GM18507 (cell line): ENCODE measurements at places on chromosomes 2 and 18.
A peak's percentile ranks its signal among the peaks of the same experiment; 100 is the strongest.

GRCh38 chr2:180656455-180656847 lies 324.0 kb upstream of the UBE2E3 start:
- no peak for DNase-seq

GRCh38 chr2:205930209-205930608 lies 155.8 kb downstream of the INO80D start:
- no peak for DNase-seq

- DNase-seq: no peak
Observed at GRCh38 chr2:1476617-1477195, 63.4 kb downstream of the TPO start.

GRCh38 chr2:109421642-109422041 lies 192.1 kb downstream of the SEPTIN10 start:
- DNase-seq: no peak

DNA sequence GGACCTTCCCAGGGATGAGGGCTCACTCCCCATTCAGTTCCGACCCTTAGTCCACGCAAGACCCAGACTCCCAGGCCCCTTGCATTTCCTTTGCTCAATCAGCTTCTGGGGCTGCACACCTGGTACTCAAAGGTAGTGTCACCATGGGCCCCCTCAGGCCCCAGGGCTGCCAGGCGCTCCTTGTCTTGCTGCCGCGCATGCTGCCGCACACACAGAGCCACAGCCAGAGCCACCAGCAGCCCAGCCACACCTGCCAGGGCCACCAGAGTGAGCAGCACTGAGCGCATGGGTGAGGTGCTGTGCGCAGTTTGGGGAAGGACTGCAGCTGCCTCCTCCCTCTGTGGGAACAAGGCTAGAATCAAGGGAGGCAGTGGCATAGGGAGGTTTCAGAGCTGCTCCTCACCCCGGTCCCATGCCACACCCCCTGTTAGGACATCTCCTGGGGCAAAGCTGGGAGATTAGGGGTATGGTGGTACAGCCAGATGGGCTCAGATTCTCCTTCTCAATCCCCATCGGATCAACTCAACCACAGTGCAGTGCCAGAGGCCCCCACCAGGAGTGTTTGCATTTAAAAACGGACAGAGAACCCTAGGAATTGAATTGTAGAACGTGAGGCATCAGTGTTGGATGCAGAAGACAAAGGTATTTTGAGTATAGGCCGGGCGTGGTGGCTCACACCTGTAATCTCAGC lies 11.3 kb downstream of the PTPRN start:
- no peak for DNase-seq

DNA sequence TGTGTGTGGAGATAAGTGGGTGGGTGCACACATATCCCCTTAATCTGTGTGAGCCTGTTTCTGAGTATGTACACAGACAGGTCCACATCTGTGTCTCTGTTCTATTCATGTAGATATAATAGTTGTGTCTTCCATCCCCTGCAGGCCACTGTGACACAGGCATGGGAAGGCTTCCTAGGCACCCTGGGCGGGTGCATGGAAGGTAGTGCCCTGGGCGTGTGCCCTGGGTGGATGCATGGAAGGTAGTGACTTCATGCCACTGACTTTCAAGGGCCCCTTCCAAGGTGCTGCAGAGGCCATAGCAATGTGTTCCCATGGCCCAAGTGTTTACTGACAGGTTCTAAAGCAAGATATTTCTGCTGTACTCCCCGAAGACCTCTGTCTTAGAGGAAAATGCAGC lies 462.5 kb upstream of the HS6ST1 start:
- DNase-seq: no peak

GRCh38 chr2:113116100-113116958 lies 11.1 kb upstream of the IL1RN start:
- no peak for DNase-seq

DNA sequence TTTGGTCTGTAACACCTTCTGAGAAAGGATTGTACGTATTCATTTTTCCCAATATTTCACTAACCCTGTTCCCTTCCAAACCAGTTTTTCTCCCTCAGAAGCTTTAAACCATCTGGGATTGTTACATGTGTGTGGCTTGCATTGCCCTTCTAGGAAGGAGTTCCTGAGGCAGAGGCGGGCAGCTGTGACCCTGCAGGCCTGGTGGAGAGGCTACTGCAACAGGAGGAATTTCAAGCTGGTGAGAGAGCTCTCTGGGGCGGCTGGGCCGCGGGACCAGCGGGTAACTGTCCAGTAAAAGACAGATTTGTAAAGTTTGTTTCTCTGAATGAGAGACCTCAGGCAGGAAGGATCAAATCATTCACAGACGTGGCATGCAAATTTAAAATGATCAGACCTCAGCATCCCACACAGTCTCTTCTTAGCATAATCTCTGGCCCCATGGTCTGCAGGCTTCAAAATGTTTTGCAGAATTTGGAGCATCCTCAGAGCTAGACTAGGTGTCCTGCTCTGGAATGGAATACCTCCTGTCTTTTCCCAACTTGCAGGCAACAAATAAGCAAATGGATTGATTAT lies 40.2 kb upstream of the GPR17 start:
- no peak for DNase-seq

DNA sequence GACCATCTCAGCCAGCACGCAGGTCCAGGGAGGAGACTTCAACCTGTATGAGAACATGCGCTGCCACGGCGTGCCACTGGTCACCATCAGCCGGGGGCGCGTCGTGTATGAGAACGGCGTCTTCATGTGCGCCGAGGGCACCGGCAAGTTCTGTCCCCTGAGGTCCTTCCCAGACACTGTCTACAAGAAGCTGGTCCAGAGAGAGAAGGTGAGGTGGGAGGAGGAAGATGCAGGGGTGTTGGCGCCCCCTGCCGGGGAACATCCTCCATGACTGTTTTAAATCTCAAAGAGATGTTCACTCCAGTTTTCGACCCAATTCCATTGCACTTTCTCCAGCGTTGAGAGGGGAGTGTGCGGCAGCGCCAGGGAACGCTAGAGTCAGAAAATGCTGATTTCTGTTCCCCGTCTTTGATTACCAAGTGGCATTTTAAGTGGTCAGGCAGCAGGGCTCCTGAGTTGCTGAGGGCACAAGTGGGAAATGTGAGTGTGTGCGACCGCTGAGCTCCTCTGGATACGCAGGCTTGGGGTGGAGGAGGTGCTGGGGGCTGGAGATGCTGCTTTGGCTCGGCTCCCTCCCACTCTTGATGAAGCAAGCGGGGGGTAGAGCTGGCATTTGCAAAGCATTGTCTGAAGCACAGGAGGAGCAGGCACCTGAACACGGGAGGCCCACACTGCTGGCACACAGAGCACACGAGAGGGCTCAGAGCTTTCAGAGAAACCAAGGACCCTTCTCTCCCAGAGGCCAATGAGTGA lies 27.7 kb upstream of the MAPRE3 start:
- peak; percentile 53 for DNase-seq

DNA sequence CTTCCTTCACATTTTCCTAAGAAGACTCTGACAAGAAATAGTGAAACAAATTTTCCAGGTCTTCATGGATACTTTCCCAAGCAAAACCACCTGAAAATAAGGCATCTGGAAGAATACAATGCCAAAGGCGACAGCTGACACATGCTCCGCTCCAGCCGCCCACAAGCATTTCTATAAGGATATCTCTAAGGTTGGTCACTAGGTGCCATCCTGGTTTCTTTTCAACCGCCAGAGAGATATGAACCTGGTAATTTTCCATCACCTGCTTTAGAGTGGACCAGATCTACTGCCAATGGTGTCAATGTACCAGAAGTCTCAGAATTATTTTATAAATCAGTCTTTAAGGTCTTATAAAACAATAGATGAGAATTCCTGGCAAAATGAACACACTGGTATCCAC lies 97.2 kb downstream of the GAREM1 start:
- no peak for DNase-seq

GRCh38 chr2:197850882-197851450 lies 46.6 kb downstream of the PLCL1 start:
- no peak for DNase-seq

GRCh38 chr2:67650291-67651133 lies 253.4 kb downstream of the ETAA1 start:
- no peak for DNase-seq

- no peak for DNase-seq
Observed at GRCh38 chr2:178482437-178482836, 2.2 kb downstream of the PLEKHA3 start.

DNA sequence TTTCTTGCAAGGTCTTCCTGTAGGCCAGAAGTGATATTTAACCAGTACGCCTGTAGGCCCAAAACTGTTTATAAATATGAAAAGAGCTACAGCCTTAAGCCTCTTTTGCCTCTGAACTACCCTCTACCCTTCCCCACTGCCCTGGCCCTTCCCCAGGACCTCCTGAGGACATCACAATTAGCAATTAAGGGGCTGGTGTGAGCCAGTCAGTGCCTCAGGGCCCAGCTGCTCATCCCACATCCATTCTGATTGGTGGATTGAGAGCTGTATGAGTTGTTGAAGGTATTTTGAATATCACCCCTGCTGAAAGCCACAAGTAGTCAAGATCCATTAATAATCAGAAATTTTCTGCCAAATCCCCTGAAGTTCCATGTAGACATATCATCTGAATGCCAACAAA lies 126.3 kb upstream of the TACR1 start:
- no peak for DNase-seq

DNA sequence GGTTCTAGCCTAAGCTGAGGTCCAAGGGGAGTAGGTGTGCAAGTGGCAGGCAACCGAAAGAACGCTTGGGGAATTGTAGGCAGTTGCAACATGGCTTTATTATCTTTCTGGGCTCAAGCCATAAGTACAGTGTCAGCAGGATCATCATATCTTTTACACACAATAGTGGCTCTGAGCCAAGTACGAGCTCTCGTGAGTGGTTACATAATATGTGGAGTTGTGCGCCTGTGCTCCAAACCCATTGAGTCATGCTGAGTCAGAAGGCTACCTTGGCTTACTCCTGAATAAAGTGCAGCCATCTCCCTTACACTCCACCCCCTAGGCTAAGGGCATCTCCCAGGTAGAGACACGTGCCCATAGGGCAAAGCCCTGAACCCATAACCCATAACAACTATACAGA lies 233.9 kb downstream of the SATB2 start:
- no peak for DNase-seq

GRCh38 chr18:3821524-3821923 lies 371.6 kb downstream of the TGIF1 start:
- no peak for DNase-seq

- no peak for DNase-seq
Observed at GRCh38 chr2:217247476-217247875, 387.6 kb upstream of the TNP1 start.

DNA sequence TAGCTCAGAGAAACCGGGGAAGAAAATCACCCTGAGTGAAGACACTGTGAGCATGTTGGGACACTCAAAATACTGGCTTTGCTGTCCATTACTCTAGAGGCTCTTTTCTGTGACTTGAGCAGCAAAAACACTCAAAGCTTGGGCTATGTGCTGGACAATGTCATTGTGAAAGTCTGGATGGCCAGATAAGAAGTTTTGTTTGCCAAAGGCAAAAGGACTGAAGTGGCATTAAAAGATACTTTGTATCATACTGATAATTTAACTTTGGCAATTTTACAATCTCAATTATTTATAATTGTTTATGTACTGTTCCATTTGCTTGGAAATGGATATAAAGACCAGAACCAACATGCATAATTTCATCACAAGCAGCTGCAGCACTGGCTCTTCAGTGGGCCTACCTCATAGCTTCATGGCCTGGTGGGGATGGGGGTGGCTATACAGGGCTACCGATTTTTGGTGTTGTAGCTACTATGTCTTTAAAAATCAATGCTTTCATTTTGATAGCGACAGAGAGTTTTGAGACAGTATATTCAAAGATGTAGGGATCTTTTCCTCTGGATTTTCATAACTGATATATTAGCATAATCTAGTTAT lies 51.1 kb downstream of the RBKS start:
- DNase-seq: no peak

- no peak for DNase-seq
Observed at GRCh38 chr2:177520324-177520723, 127.8 kb downstream of the AGPS start.

DNA sequence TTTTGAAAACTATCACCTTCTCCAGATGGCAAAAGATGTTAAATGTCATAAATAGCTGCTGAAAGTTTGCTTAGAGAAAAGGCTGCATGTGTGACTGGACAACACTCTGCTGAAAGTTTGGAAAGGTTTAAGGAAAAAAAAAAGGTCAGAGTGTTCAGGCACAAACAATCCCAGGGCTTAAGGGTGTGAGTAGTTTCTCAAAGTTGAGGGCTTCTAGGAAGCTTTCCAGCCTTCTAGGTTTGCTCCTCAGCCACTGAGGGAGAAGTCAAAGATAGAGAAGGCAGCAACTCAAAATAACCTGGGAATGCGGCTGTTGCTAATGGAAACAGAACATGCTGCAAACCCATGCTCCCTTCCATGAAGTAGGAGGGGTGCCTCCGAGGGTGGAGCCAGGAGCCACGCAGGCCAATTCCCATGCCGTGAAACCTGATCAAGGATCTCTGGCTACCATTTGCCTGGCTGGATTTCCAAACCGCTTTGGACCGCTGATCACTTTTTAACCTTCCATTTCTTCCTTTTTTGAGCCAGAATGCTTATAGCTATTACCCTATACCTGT lies 88.0 kb downstream of the TEX51 start:
- no peak for DNase-seq

GRCh38 chr2:8609357-8609811 lies 72.5 kb upstream of the ID2 start:
- no peak for DNase-seq

DNA sequence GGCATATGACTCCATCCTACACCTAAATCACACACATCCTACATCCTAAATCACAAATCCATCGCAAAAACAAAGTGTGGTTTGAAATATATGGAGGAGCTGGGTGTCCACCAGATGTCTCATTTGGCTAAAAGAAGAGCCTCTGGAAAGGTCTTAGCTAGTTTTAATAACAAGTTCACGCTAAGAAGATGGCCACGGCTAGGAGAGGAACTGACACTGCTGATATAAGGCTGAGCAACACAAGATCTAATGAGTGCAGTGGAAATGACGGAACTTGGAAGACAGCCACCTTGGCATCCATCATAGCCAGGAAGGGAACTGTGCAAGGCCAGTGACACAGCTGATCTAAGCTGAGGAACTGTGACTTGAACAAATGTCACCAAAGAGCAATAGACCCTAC lies 60.0 kb upstream of the AGAP1 start:
- DNase-seq: no peak

- DNase-seq: no peak
Observed at GRCh38 chr18:286515-287310, 18.9 kb upstream of the THOC1 start.

- DNase-seq: no peak
Observed at GRCh38 chr18:8375249-8375648, 234.0 kb upstream of the RAB12 start.

DNA sequence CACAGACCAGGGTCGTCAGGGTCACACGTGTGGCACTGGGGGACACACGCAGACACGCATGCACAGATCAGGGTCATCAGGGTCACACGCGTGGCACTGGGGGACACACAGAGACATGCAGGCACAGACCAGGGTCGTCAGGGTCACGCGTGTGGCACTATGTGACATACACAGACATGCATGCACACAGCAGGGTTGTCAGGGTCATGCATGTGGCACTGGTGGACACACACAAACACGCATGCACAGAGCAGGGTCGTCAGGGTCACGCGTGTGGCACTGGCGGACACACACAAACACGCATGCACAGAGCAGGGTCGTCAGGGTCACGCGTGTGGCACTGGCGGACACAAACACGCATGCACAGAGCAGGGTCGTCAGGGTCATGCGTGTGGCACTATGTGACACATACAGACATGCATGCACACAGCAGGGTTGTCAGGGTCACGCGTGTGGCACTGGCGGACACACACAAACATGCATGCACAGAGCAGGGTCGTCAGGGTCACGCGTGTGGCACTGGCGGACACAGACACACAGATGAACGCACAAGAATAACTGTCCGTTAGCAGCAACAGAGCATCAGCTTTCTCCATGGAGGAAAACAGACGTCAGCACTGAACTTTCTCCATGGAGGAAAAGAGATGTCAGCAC lies 34.9 kb downstream of the HDAC4 start:
- no peak for DNase-seq
